Activated T-helper 2 cell treated with anti-CD3 and anti-CD28 coated beads, Interferon-gamma antibody, Interleukin-2, Interleukin-4, amounts not matched to agents 10 μg/mL and 5 μg/mL and 100 μg/mL, durations not matched to agents 14 hours and 24 hours and 36 hours (primary cell): ENCODE measurements at places on chromosomes 16 and 17. TPM values are rescaled to one million over a fixed set of nuclear protein-coding genes. Genes with fewer than 3 reads are reported as not detected.

Gene SLC13A2
- not detected in 2 replicates for total RNA-seq

- H3K27me3 ChIP-seq = no peaks in the 10 kb centered on the region
- DNase-seq = no peak
- H3K36me3 ChIP-seq = peaks cover 33% of the 10 kb centered on the region
- H3K4me3 ChIP-seq = no peak overlapping the region
- H3K27ac ChIP-seq = no peak overlapping the region
These were observed 13.4 kb downstream of the WWP2 start for GRCh38 chr16:69775563-69775962.

Gene MAP3K3
- 27.9 and 28.7 TPM in 2 replicates for total RNA-seq

Gene MMP15
- total RNA-seq = 1.3 and 1.9 TPM in 2 replicates

DNA sequence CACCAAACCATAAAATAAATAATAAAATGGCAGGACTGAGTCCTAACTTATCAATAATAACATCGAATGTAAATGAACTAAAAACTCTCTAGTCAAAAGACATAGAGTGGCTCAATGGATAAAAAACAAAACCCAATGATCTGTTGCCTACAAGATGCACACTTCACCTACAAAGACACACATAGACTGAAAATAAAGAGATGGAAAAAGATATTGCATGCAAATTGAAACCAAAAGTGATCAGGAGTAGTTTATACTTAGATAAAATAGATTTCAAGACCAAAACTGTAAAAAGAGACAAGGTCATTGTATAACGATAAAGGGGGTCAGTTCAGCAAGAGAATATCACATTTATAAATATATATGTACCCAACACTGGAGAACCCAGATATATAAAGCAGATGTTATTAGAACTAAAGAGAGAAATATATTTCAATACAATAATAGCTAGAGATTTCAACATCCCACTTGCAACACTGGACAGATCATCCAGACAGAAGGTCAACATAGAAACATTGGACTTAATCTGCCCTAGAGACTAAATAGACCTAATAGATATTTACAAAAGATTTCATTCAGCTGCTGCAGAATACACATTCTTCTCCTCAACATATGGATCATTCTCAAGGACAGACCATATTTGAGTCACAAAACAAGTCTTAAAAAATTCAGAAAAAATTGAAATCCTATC is 29.8 kb downstream of the SLC47A2 start:
- H3K36me3 ChIP-seq = no peaks in the 10 kb centered on the region
- no peak for DNase-seq
- H3K27ac ChIP-seq = no peak overlapping the region
- peaks cover 2% of the 10 kb centered on the region for H3K27me3 ChIP-seq
- no peaks in the 10 kb centered on the region for H3K4me1 ChIP-seq
- no peak overlapping the region for H3K4me3 ChIP-seq

- no peak for DNase-seq
- no peak overlapping the region for H3K27ac ChIP-seq
- H3K4me3 ChIP-seq = no peak overlapping the region
- no peaks in the 10 kb centered on the region for H3K4me1 ChIP-seq
These were observed 191.8 kb downstream of the STX8 start for GRCh38 chr17:9383826-9384225.

GRCh38 chr17:82802075-82802780 is 37.6 kb downstream of the ZNF750 start:
- H3K27me3 ChIP-seq = no peaks in the 10 kb centered on the region
- H3K4me3 ChIP-seq = no peak overlapping the region
- peaks cover 4% of the 10 kb centered on the region for H3K4me1 ChIP-seq
- DNase-seq = no peak
- H3K27ac ChIP-seq = no peak overlapping the region

- H3K27ac ChIP-seq = no peak overlapping the region
- no peaks in the 10 kb centered on the region for H3K27me3 ChIP-seq
- no peaks in the 10 kb centered on the region for H3K4me1 ChIP-seq
These were observed 40.2 kb downstream of the RBFOX3 start for GRCh38 chr17:79570653-79571052.

DNA sequence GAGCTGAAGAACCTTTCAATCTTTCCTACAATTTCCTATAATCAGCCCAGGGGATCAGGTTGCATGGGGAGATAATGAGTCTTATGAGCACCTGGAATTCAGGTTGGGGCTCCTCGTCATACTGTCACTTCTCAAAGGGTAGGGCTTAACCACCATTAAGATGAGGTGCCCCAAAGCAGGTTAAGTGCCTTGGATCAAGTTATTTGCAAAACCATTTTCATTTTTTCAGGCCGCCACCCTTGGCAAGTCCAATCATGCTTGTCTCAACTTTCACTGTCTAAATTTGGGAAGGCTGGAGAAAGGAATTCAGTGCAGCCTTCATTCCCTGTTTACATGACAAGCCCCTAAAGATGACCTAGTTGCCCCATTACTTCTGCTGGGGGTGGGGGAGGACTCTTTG is 44.9 kb upstream of the TANGO6 start:
- H3K27ac ChIP-seq = no peak overlapping the region
- H3K27me3 ChIP-seq = peaks cover 2% of the 10 kb centered on the region
- peaks cover 2% of the 10 kb centered on the region for H3K4me1 ChIP-seq
- no peak for DNase-seq
- no peak overlapping the region for H3K4me3 ChIP-seq

GRCh38 chr17:11999696-12000095 is 2.4 kb upstream of the ZNF18 start:
- no peak for DNase-seq
- H3K27ac ChIP-seq = no peak overlapping the region
- H3K27me3 ChIP-seq = no peaks in the 10 kb centered on the region
- no peak overlapping the region for H3K4me3 ChIP-seq
- H3K4me1 ChIP-seq = peaks cover 10% of the 10 kb centered on the region

Gene OR3A3
- not detected in 2 replicates for total RNA-seq

- no peak overlapping the region for H3K27ac ChIP-seq
- H3K27me3 ChIP-seq = no peaks in the 10 kb centered on the region
- DNase-seq = peak; percentile 66
- peaks cover 28% of the 10 kb centered on the region for H3K36me3 ChIP-seq
- H3K4me3 ChIP-seq = no peak overlapping the region
These were observed 133.7 kb downstream of the RAB11FIP4 start for GRCh38 chr17:31524926-31525800.

- no peak overlapping the region for H3K27ac ChIP-seq
- no peaks in the 10 kb centered on the region for H3K4me1 ChIP-seq
- H3K27me3 ChIP-seq = peaks cover 8% of the 10 kb centered on the region
- no peak for DNase-seq
These were observed 6.0 kb downstream of the DOC2A start for GRCh38 chr16:30004811-30005242.

- no peaks in the 10 kb centered on the region for H3K4me1 ChIP-seq
- no peak overlapping the region for H3K27ac ChIP-seq
- H3K36me3 ChIP-seq = no peaks in the 10 kb centered on the region
- no peak for DNase-seq
- H3K27me3 ChIP-seq = peaks cover 20% of the 10 kb centered on the region
- no peak overlapping the region for H3K4me3 ChIP-seq
These were observed 19.2 kb upstream of the MEIOC start for GRCh38 chr17:44637066-44637465.

Gene SLC38A8
- 0.28 TPM in 1 of 2 replicates, not detected in the other for total RNA-seq

Gene COX11
- total RNA-seq = 48.9 and 54.0 TPM in 2 replicates

- H3K27ac ChIP-seq = no peak overlapping the region
- peaks cover 9% of the 10 kb centered on the region for H3K4me1 ChIP-seq
- H3K27me3 ChIP-seq = no peaks in the 10 kb centered on the region
- no peak overlapping the region for H3K4me3 ChIP-seq
- no peaks in the 10 kb centered on the region for H3K36me3 ChIP-seq
- no peak for DNase-seq
These were observed 8.7 kb downstream of the FAM234A start for GRCh38 chr16:243348-243747.

GRCh38 chr16:70701036-70701435 is 15.2 kb upstream of the MTSS2 start:
- H3K4me3 ChIP-seq = no peak overlapping the region
- H3K27me3 ChIP-seq = no peaks in the 10 kb centered on the region
- no peaks in the 10 kb centered on the region for H3K36me3 ChIP-seq
- no peak overlapping the region for H3K27ac ChIP-seq
- H3K4me1 ChIP-seq = peaks cover 3% of the 10 kb centered on the region

DNA sequence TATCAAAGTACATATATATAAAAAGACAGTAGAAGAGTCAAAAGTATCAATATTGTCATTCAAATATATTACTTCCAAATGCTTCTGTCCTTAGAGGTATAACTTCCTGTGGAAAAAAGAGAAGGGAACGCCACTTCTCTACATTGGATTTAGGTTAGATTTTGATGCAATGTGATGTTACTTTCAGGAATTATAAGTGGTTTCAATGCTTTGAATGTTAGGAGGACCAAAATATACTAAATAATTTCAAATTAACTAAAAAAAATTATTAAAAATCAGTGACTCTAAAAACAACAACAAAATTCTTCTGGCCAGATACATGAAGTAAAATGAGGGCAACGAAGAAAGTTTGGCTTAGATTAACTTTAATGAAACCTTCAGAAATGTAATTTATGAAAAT is 88.0 kb downstream of the BRIP1 start:
- H3K4me3 ChIP-seq = no peak overlapping the region
- H3K36me3 ChIP-seq = peaks cover 53% of the 10 kb centered on the region
- no peaks in the 10 kb centered on the region for H3K27me3 ChIP-seq
- no peaks in the 10 kb centered on the region for H3K4me1 ChIP-seq

Gene KRTAP4-3
- total RNA-seq = not detected in 2 replicates

DNA sequence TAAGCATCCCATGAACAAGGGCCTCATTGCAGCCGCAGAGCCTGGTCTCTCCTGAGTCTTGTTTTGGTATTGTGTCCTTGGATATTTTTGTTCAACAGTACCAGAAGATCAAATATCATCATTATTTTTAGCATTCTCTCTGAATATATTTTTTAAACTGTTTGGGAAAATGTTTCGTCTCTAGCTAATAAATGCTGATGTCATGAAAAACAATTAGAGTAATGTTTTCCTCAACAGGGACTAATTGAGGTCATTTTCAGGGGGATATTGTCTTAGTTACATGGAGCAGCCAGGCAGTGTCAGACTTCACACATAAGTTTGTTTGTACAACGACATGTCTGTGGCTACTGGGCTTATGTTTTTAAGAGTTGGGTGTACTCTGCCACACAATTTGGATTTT is 805.3 kb upstream of the SOX9 start:
- no peak overlapping the region for H3K27ac ChIP-seq
- no peaks in the 10 kb centered on the region for H3K27me3 ChIP-seq
- no peak overlapping the region for H3K4me3 ChIP-seq
- H3K4me1 ChIP-seq = no peaks in the 10 kb centered on the region
- no peaks in the 10 kb centered on the region for H3K36me3 ChIP-seq

Gene CCL17
- 0.37 and 1.3 TPM in 2 replicates for total RNA-seq

- H3K36me3 ChIP-seq = no peaks in the 10 kb centered on the region
- peaks cover 38% of the 10 kb centered on the region for H3K4me1 ChIP-seq
- H3K27me3 ChIP-seq = peaks cover 23% of the 10 kb centered on the region
- peak overlapping the region; percentile 70 for H3K27ac ChIP-seq
- no peak overlapping the region for H3K4me3 ChIP-seq
These were observed 23.2 kb downstream of the ZNF652 start for GRCh38 chr17:49338883-49339282.

DNA sequence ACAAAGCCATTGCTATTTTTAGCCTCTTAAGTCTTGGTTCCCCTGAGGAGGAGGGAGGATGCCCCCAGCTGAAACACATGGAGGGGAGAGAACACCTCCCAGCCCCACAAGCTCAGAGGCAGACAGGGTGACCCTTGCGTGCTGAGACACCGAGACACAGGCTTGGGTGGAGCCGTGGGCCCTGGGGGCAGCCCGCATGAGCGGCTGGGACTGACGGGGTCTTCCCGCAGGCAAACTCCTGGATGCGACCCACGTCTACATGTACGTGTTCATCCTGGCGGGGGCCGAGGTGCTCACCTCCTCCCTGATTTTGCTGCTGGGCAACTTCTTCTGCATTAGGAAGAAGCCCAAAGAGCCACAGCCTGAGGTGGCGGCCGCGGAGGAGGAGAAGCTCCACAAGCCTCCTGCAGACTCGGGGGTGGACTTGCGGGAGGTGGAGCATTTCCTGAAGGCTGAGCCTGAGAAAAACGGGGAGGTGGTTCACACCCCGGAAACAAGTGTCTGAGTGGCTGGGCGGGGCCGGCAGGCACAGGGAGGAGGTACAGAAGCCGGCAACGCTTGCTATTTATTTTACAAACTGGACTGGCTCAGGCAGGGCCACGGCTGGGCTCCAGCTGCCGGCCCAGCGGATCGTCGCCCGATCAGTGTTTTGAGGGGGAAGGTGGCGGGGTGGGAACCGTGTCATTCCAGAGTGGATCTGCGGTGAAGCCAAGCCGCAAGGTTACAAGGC is 9.8 kb downstream of the SLC16A3 start:
- DNase-seq = peak; percentile 76
- peak overlapping the region; percentile 71 for H3K27ac ChIP-seq
- peaks cover 21% of the 10 kb centered on the region for H3K4me1 ChIP-seq
- no peaks in the 10 kb centered on the region for H3K27me3 ChIP-seq

GRCh38 chr17:51362811-51363585 is 102.7 kb downstream of the UTP18 start:
- H3K4me3 ChIP-seq = no peak overlapping the region
- H3K27me3 ChIP-seq = peaks cover 7% of the 10 kb centered on the region
- peaks cover 8% of the 10 kb centered on the region for H3K4me1 ChIP-seq
- DNase-seq = no peak

- peaks cover 27% of the 10 kb centered on the region for H3K36me3 ChIP-seq
- H3K4me3 ChIP-seq = no peak overlapping the region
These were observed 27.6 kb downstream of the PRKAR1A start for GRCh38 chr17:68539548-68540467.
